ENCODE measurements at places on chromosomes 1 and 21.

DNA sequence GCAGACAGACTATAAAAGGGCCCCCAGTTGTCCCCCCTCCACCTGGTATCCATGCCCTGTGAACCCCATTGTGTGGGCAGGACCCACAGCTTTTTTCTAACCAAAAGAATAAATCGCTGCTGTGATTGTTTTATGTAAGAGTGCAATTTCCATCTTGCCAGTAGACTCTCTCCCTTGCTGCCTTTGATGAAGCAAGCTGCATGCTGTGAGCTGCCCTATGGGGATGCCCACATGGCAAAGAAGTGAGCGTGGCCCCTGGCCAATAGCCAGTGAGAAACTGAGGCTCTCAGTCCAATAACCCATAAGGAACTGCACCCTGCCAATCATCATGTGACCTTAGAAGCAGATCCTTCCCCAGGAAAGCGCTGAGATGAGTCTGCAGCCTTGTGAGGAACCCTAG lies 37.8 kb upstream of the FMOD start:
- no peak for DNase-seq

DNA sequence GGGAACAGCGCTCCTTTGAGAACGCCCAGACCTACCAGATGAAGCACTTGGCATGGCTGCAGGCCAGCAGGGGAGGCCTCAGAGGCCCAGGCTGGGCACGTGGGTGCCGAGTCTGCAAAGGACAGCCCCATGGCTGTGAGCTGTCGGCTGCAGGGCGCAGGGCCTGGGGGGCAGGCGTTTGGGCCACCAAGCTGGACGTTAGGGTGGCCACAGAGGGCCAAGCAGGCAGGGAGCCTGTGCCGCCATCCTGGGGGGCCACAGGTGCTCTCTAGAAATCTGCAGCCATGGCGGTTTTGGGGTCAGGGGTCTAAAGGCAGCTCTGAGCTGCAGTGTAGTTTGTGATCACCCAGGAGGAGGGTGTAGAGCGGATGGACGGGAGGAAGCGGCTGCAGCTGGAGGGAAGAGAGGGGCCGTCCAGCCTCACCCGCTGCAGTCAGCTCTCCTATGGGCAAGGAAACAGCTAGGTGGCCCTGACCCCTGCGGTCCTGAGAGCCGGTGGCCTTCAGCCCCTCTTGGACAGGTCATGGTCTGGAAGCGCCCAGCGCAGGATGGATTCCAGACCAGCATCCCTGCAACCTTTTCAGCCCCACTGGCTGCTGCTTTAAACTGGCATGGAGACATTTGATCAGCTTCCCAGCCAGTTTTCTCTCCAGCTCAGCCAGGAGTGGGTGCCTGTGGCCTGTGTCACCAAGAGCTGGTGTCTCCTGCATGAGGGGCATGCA lies 11.0 kb downstream of the IBA57 start:
- no peak for DNase-seq

DNA sequence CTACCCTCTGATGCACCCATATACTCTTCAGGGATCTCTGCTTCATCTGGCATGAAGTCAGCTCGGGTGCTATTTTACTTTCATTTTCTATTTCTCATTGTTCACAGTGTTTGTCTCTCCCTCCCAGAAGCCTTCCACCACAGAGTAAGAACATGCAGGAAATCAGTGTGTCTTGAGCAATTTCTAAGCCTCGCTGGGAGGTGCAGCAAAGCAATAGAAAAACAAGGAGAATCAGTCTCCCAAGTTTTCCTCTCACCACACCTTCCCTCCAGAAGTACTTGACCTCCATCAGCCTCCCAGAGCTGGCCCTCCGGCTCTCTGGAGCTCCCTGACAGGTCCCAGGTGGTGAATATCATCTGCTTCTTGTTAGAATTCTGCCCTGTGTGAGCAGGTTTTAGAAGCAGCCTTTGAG lies 594.7 kb upstream of the CAMK1G start:
- DNase-seq: peak; percentile 54

DNA sequence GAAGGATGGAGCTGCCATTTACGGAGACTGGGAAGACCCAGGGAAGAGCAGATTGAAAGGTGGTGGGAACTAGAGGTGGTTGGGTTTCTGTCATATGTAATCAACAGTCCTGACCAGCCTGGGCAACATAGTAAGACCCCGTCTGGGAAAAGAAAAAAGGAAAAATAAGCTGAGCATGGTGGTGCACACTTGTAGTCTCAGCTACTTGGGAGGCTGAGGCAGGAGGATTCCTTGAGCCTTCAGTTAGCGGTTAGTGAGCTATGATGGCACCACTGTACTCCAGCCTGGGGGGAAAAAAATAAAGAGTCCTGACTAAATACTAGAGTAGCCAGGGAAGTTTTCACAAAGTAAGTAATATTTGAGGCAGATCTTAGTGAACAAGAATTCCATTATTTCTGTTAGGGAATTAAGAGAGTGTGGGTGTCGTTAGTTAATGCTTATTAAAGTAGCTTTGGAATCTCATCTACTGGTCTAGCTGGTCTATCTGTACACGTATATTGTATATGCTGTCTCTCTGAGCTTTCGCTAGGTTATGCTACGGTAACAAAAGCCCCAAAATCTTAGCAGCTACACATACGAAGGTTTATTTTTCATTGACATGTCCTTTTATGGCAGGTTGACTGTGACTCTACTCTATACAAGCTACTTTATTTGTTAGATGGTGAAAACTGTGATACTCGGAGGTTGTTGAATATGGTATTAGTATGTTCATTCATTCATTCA lies 4.4 kb downstream of the NBPF1 start:
- no peak for DNase-seq

- no peak for DNase-seq
Observed at GRCh38 chr21:18877917-18878316, 474.3 kb upstream of the TMPRSS15 start.

GRCh38 chr1:209850342-209850979 lies 22.7 kb downstream of the UTP25 start:
- peak; percentile 74 for DNase-seq

DNA sequence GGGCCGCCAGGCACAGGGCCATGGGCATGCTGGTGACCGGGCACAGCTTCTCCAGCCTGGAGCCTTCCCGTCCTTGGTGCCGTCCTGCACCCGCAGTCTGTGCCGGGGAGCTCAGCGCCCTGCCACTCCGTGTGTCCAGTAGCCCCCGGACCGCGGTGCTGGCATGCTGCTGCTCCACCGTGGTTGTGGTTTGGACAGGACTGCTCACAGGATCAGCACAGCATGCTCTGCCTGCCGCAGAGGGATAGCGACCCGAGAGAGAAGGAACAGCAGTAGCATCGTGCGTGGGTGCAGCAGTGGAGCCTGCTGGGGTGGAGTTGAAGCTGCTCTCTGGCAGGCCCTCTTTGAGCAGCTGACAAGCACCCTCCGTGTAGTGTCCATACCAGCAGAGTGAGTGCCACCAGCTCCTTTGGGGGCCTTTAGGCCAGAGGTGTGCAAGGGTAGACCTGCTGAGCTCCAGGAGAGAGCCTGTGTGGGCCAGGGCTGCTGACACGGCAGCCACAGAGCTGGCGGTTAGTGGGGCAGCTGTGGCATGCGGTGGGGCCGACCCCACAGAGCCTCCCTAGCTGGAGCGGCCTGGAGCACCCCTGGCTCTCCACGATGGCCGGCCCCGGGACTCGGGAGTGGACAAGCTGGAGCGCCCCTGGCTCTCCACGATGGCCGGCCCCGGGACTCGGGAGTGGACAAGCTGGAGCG lies 6.4 kb upstream of the PCBP3 start:
- DNase-seq: no peak

DNA sequence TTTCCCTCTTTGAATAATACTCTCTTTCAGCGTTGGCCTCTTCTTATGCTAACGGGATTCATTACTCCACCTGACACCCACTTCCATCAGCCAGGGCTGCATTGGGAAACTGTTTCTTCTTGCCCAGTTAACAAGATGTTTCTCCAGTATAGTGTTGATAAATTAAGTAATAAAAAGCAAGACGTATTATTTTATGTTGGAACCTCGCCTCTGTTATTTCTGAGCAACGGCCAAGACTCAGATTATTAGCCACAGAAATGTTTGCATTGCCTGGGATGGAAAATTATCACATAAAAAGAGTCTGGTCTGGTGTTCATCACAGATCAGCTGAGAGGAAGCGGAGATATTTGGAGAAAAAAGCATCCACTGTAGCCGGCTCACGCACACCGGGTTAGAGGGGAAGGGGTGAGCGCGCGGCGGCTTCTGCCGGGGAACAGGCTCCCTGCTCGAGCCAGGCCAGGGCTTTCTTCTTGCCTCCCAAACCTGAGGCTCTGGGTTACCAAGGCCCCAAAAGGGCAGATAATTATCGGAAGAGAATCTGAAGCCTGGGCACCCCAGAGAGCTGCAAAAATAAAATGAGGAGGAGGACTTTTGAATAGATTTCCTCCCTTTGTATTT lies 189.5 kb downstream of the PRDM16 start:
- DNase-seq: no peak
